SHP77 treated with DMSO at 0.1 percent for 48 hours (cell line): ENCODE measurements at places on chromosomes 11 and 22.
A peak's percentile ranks its signal among the peaks of the same experiment; 100 is the strongest.

DNA sequence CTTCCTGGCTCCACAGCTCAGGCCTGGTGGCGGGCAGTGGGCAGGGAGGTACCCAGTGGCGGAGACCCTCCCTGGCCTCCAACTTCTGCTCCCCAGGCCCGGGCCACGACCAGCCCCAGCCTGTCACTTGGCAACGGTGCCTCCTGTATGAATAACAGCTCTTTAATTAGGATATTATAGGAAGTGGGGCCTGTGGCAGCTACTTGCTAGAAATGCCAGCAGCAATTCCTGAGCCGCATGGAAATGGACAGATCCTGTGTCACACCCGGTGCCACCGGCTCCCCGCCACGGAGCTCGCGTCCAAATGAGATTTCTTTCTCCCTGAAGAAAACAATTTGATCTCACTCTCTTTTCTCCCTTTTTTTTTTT is 104.5 kb downstream of the CHST1 start:
- peak; percentile 44 for DNase-seq

GRCh38 chr11:75862437-75862836 is 47.4 kb downstream of the UVRAG start:
- DNase-seq = no peak

DNA sequence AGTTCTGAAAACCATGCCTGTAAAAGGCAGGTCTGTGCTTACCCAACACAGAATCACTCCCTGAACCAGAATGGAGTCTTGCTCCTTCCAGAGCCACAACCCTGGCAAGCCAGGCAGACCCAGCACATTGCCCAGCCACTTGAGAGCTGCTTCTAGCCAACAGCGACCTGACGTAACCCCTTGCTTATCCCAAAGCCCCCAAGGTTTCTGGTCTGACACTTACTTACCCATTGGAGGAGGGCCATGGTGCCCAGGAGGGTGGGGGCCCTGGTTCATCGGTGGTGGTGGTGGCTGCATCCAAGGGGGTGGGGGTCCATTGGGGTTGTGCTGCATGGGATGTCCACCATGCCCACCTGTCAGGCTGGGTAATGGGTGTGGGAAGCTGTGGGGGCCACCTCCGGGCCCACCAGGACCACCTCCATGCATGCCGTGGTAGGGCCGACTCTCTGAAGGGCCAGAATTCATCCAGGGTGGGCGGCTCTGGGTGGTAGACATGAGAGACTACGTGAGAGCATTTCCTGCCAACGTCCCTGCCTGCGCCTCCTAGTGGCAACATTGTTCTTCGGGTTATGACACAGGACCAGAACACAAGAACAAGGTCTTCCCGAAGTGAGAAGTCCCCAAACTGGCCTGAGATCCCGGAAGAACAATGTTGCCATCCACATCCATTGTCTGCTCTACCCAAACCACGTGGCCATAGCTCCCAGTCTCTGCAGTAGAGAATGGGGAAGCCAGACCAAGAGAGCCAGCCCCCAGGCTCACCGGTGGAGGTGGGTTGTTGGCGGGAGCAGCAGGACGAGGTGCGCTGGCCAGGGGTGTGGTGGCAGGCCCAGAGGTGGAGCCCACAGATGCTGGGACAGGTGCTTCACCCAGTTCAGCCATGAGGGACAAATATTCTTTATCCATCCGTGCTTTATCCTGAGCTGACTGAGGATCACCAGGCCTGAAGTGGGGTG is 7.8 kb upstream of the PYGM start:
- no peak for DNase-seq

- DNase-seq = no peak
Measured at GRCh38 chr11:12941671-12942070, 67.4 kb upstream of the RASSF10 start.

DNA sequence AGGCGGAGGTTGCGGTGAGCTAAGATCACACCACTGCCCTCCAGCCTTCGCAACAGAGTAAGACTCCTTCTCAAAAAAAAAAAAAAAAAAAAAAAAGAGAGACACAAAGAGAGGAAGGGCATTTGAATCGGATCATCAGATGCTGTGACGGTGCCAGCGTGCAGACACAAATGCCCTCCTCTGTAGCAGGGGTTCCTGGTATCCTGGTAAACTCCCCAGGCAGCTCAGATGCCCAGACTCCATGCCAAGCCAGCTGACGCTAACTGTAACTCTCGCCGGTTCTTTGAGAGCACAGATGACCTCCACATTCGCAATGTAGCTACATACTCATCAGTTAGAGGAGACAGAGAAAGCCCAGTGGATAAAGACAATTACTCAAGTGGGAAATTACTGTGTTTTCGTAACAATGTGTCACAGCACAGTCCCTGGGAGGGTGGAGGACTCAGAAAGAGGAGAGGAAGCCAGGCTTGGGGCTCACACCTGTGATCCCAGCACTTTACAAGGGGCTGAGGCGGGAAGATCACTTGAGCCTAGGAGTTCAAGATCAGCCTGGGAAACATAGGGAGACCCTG is 153.1 kb downstream of the BRD1 start:
- no peak for DNase-seq

DNA sequence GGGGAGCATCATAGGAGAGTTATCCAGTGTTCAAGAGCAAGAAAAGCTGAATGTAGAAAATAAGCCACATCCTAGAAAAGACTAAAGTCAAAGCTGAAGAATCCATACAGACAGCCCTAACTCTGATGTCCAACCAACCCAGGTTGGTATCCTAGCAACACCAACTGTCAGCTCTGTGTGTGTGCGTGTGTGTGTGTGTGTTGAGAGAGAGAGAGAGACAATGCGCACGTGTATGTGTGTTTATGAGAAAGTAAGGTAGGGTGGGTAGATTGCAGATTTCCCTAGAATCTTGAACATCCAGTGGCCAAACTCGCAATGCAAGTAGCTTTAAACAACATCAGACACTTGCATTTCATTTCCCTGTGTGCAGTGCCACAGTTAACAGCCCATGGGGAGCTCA is 274.9 kb downstream of the FAM181B start:
- DNase-seq = no peak

GRCh38 chr22:17692841-17693240 is 54.3 kb downstream of the BCL2L13 start:
- DNase-seq = no peak

DNA sequence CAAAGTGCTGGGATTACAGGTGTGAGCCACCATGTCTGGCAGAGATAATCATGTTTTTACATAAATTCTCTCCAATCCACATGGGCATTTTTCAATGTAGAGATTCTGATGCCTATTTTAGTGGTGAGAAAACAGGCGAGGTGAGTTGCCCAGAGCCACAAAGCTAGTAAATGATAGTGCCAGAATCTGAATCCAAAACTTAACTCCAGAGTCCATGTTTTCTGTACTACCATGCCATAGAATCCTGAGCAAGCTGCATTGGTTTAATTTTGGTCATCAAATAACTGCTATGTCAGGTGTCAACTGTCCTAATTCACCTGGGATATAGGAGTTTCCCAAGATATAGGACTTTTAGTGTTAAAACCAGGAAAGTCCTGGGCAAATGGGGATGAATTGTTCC is 13.6 kb downstream of the NEFH start:
- DNase-seq = no peak

DNA sequence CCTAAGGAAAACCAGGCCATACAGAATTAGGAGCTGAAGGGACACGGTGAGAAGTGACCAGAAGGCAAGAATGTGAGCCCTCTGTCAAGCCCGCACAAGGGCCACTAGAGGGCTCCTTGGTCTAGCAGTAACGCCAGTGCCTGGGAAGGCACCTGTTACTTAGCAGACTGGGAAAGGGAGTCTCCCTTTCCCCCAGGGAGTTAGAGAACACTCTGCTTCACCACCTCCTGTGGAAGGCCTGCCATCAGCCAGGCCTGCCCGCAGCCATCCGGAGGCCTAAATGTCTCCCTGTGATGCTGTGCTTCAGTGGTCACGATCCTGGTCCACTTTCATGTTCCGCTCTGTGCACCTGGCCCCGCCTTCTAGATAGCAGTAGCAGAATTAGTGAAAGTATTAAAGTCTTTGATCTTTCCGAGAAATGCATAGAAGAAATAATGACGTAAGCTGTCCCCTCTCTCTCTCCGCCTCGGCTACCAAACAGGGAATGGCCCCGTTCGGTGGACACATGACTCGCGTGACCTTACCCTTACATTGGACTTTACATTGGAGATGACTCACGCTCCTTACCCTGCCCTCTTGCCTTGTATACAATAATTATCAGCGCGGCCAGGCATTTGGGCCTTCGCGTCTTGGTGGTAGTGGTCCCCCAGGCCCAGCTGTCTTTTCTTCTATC is 10.7 kb upstream of the GSTP1 start:
- DNase-seq = peak; percentile 75

DNA sequence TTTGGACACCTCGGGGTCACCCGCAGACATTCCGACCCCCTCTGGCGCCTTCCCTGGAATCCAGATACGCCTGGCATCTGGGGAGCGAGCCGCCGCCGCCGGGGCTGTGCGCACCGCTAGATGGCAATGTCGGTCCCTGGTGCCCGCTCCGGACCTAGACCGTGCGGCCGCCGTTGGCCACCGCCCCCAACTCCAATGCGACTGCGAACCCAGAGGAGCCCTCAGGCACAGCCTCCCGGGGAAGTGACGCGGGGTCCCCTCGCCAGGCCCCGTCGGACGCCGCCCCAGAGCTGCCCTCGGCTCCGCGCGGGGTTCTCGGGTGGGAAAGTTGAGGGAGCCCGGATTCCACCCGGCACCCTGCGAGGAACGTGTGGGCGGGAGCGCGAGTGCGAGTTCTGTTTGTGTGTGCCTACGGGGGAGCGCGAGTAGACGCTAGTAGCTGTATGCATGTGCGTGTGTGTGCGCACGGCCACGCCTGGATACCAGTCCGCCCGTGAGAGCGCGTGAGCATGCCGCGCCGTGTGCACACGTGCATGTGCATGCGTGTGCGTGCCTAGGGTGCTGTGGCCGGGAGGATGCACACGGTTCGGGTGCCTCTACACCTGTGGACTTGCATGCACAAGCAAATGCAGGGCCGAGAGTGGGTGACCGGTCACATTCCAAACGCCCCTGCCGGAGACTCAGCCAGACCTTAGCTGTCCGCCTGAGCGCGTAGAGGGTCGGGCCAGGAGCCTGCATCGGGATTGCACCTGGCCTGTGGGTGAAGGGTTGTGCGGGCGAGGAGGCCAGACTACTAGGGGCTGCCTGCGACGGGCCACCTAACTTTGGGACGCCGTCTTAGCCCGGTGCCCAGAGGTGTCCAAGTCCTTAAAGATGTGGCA is 1.9 kb downstream of the CHRM4 start:
- peak; percentile 57 for DNase-seq

GRCh38 chr11:64474680-64475079 is 115.7 kb downstream of the RPS6KA4 start:
- no peak for DNase-seq

DNA sequence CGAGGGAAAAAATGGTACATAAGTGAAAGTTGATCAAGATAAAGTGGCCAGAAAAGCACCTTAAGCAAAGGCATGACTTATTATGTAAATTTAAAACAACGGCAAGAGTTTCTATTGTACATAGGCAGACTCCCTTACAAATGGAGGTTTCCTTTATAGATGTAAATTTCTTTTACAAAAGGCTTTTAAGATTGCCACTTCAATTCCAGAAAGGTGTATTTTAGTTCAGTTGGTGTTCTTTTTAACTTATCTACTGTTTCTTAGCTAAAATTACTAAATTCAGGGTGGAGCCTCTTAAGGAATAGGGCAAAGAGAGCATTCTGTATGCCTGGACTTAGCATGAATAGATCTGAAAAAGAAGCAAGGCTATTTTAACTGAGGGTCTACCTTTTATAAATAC is 24.9 kb upstream of the GNAZ start:
- no peak for DNase-seq

GRCh38 chr11:74025467-74026166 is 16.7 kb upstream of the UCP3 start:
- no peak for DNase-seq

GRCh38 chr22:36285017-36285416 is 32.1 kb downstream of the APOL1 start:
- no peak for DNase-seq

- no peak for DNase-seq
Measured at GRCh38 chr11:78193806-78194205, 5.1 kb downstream of the USP35 start.

- no peak for DNase-seq
Measured at GRCh38 chr11:121696177-121696871, 243.6 kb upstream of the SORL1-AS1 start.

DNA sequence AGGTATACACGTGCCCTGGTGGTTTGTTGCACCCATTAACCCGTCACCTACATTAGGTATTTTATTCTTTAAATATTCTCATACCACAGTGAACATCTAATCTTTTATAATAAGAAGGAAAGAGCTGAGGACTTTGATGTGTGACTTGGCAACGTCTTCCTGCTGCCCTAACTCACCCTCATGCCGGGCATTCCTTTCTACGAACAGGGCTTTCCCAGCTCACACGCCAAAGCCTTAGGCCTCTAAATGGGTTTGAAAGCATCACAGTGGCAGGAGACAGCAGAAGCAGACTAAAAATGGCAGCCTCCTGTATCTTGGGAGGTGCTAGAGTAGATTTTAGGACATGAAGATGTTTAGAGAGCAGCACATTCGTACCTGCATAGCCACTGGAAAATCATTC is 52.6 kb downstream of the CLTCL1 start:
- no peak for DNase-seq

DNA sequence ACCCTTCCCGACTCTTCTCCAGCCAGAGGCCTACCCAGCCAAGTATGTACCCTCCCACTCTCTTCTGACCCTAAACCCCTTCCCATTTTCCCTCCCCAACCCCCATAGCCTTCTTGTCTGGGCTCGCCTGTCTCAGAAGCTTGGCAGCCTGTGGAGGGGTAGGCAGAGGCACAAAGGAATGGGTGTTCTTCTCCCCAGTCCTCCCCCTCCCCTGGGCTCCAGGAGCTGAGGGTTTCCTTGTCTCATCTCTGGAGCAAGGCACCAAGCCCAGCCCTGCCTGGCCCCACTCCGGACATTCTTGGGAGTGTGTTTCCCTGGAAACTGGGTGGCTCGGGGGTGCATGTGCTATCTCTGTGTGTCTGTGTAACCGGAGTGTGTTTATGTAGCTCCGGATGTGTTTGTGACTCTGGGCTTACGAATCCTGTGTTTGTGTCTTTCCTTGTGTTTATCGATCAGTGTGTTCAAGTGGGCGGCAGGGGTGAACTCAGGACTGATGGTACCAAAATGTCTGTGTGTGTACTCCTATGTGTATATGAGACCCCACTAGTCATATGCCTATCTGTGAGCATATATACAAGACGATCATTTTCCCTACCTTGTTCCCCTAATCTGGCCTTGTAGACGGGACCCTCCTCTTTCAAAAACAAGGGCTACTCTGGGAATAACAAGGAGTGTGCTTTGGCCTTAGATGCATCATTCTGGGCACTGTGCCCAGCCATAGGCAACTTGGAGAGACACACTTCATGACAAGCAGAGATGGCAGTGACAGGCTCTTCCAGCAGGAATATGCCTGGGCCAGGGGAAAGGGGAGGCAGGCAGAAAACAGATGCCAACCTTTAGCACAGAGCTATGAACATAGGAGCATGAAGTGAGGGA is 10.9 kb downstream of the PHLDB1 start:
- no peak for DNase-seq

- DNase-seq = no peak
Measured at GRCh38 chr11:16293204-16293681, 63.1 kb downstream of the SOX6 start.

GRCh38 chr11:87463486-87464102 is 425.9 kb downstream of the TMEM135 start:
- DNase-seq = peak; percentile 11

- no peak for DNase-seq
Measured at GRCh38 chr11:78651923-78652842, 77.5 kb upstream of the NARS2 start.
